ENCODE measurements at places on chromosomes 11 and 22. TPM values are rescaled to one million over a fixed set of nuclear protein-coding genes. Genes with fewer than 3 reads are reported as not detected.
A peak's percentile ranks its signal among the peaks of the same experiment; 100 is the strongest.

The RRM1 gene
- 25.6 TPM for total RNA-seq

The MYBPC3 gene
- 0.19 TPM for total RNA-seq

The APOA4 gene
- not detected for total RNA-seq

The UBQLN3 gene
- total RNA-seq, result not detected

The OR2AG2 gene
- not detected for total RNA-seq

The ACR gene
- total RNA-seq, result 2.6 TPM

- peak; percentile 87 for DNase-seq
Observed at GRCh38 chr11:95337175-95337957, 106.4 kb upstream of the SESN3 start.

- no peak for DNase-seq
Observed at GRCh38 chr11:114925591-114925990, 247.3 kb downstream of the NXPE2 start.

DNA sequence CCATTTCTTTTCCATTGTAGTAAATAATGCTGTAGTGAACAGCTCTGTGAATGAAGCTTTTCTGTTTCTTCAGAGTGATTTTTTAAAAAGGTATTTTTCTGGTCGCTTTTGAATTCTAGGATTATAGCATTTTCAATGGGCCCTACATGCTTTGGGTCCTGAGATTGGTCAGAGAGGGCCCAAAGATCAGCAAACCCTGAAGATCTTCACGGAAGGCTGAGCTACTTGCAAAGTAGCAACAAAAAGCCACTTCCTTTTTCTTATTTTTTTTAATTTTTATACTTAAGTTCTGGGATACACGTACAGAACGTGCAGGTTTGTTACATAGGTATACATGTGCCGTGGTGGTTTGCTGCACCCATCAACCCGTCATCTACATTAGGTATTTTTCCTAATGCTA lies 200.5 kb downstream of the FAT3 start:
- no peak for DNase-seq

GRCh38 chr22:32831584-32831983 lies 30.1 kb downstream of the TIMP3 start:
- no peak for DNase-seq

- DNase-seq, result no peak
Observed at GRCh38 chr22:22109693-22110466, 127.3 kb upstream of the TOP3B start.

DNA sequence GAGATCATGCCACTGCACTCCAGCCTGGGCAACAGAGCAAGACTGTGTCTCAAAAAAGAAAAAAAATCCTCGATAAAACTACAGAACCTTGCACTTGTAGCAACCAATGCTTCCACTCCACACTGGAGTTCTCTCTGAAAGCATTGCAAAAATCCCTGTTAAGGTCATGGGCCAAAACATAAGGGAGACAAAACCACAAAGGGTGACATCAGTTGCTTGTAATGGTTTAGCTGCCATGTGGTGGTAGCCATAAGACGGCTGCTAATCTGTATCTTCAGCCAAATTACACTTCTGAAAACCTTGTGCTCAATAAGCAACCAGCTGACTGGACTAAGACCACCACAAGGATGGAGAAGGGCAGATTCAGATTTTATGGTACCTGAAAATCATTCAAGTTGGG lies 20.6 kb upstream of the TPH1 start:
- DNase-seq, result no peak

DNA sequence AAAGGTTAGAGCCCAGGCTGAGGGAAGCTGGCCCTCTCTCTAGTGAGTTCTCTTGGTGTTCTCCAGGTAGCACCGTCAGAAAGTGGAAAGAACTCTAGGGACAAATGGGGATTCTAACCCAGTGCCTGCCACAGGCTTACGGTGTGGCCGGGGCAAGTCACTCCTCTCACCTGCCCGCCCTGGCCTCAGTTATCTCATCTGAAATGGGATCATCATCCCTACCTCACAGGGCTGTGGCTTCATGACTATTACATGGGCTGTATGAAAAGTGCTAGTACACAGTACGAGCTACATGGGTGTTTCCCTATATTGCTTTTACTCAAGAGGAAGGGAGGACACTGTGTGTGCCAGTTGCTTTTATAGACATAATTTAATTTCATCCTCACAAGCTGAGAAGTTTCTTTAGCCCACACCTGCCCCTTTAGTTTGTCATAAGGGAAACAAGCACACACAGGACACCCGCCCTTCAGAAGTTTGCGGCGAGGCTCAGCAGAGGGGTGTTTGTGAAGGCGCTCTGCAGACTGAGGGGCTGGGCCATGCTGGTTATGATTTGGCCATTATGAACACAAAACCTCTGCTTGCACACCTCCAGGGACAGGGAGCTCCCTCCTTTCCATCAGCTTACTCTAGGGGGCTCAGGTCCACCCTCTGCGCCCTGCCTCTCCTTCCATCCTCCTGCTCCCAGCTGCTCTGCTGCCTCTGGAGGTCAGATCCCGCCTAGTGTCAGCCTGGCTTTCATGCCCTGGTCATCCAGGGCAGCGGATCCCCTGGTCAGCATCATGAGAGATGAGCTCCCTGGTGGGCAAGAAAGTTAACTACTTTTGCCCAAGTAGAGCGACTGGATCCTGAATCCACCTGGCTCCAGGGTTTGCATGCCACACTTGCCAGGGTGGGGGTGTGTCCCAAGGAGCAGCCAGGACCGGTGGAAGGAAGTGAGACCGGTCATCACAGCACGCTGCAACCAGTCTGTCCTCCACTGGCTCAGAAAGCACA lies 1.2 kb downstream of the KLHL35 start:
- DNase-seq, result peak; percentile 55

GRCh38 chr11:86118253-86118652 lies 49.4 kb upstream of the PICALM start:
- DNase-seq, result no peak

DNA sequence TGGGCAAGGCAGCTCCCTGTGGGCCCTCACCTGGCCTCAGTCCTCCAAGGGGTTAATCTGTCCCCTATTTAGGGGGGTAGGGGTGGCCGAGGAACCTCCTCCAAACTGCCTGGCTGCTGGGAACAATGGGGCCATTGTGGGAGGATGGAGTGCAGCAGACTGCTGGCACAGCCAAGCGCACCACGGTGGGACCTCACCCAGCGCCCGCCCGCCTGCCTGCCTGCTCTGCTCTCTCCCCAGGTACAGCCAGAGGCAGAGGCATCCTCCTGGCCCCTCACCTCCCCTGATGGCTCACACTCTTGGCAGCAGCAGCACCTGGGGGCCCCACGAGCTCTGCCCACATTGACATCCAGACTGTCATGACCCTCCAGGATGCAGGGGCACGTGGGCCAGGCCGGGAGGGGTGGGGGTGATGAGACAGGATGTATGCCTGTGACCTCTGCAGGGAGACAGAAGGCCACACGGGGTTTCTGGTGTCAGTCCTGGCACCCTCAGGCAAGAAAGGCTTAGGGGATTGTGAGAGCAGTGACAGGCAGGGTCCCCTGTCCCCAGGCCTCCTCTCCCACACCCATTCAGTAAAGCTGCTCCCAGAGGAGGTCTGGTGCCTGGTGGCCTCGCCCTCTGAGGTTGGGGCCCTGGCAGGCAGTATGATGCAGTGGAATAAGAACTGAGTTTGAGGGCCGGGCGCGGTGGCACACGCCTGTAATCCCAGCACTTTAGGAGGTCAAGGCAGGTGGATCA lies 11.4 kb downstream of the BCL9L start:
- no peak for DNase-seq

GRCh38 chr11:120284272-120284671 lies 40.8 kb upstream of the TLCD5 start:
- DNase-seq, result no peak

GRCh38 chr22:49010901-49011300 lies 816.8 kb downstream of the BRD1 start:
- DNase-seq, result peak; percentile 58

DNA sequence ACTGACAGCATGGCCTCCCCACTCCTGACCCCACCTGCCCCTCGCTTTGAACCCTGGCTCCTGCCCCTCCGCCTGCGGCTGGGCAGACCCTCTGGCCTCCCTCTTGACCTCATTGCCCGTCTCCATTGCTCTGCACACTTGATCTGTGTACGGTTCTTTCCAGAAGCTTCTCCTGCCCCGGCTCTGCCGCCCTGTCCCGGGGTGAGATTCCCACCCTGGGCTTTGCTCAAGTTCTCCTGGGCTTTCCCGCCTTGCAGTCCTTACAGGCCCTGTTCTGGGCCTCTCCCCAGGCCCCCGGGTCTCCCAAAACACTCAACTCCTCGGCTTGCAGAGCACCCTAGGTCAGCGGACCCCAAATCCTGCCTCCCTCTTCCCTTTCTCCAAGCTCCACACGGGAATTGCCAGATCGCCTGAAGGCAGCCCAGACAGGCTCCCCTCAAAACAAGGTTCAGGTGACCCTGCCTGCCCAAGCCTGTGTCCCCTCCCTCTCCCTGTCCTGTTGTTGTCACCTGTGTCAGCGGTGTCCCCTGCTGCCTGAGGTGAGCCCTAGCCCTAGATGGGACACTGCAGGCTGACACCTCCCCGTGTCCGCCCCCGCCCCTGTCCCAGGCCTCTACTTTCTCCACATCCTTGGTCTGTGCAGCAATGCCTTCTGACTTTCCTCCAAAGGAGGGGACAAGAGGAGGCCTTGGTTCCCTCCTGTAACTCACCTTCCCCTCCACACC lies 1.5 kb downstream of the GAL start:
- peak; percentile 54 for DNase-seq

GRCh38 chr11:96314326-96315020 lies 28.5 kb downstream of the MAML2 start:
- no peak for DNase-seq

- peak; percentile 78 for DNase-seq
Observed at GRCh38 chr11:97461934-97462333, 1072.1 kb downstream of the JRKL start.

DNA sequence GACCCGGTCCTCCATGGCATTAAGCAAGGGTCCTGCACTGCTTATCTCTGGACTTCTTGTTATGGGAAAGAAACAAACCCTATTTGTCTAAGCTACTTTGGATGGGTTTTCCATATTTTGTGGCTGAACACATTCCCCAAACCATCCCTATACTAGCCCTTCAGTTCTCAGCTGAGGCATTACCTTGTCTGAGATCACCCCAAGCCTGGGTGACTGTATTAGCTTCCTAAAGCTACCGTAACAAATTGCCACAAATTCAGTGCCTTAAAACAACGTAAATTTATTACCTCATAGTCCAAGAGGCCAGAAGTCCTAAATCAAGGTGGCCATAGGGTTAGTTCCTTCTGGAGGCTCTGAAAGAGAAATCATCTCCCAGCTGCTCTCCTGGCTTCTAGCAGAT lies 43.1 kb upstream of the CEP295 start:
- no peak for DNase-seq

DNA sequence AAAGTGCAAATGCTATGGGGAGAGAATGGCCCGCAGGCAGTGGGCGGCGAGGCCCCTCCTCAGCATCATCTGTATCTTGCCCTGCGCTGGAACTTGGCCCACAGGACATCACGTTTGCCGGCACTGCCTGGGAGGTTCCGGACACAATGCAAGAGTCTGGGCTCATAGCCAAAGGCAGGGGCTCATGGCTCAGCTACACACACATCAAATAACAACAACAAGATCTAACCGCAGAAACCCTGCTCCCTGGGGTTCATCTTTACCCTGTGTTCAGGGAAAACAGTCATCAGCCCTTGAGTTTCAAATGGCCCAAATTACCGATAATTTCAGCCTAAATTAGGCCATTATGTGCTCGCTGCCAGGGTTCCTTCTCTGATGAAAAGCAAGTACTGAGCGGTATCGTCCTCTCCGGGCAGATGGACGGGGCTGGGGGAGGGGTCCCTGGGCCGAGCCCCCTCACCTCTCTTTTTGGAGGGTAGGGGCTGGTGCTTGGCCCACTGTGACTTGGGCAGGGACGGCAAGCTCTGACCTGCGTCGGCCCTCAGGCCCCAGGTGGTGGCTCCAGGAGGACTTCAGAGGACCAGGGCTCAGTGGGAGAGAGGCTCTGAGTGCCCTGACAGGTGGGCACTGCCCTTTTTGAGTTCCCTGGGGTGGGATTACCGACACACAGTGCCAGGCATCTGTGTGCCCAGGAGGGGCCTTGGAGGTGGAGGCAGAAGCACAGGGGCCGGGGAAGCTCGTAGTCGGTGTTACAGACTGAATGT lies 25.0 kb upstream of the GAL start:
- peak; percentile 91 for DNase-seq

GRCh38 chr11:130103296-130103814 lies 33.7 kb downstream of the APLP2 start:
- no peak for DNase-seq

GRCh38 chr11:131561501-131561900 lies 191.1 kb downstream of the NTM start:
- DNase-seq, result no peak

- DNase-seq, result no peak
Observed at GRCh38 chr11:34055218-34056000, 3.9 kb downstream of the CAPRIN1 start.

Measured in posterior vena cava (tissue), 2 donors.